Activated T-helper 1 cell treated with anti-CD3 and anti-CD28 coated beads, Interleukin-2, amount 50 U/mL, for 16 hours (primary cell): ENCODE measurements at places on chromosomes 11 and 22.

DNA sequence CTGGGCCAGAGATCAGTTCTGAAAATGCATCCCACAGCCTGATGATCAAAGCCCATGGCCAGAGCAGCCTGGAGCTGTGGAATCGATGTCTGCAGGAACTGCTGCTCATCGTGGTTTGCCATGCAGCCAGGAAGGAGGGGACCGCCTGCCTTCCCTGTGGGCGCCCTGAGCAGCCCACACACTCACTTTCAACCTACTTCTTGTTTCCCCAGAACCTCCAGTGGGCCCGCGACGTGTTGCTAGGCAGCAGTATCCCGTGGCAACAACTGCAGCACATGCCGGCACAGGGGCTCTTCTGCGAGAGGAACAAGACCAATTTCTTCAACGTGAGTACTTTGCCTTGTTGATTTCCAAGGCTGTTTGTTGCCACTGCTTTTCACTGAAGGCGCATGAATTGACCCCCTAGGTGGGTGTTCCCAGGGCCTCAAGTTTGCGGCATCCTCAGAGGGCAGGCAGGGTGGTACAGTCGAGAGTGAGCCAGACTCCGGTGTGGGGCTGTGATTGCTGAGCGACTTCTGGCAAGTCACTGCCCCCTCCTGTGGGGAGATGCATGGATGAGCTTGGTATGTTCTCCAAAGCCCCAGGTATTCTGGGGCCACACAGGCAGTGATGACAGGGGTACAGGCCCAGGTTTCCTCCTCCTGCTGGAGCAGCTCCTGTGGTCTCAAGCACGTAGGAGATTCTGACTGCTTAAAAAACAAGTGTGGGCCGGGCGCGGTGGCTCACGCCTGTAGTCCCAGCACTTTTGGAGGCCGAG lies 47.0 kb upstream of the SUSD2 start:
- no peak for DNase-seq

DNA sequence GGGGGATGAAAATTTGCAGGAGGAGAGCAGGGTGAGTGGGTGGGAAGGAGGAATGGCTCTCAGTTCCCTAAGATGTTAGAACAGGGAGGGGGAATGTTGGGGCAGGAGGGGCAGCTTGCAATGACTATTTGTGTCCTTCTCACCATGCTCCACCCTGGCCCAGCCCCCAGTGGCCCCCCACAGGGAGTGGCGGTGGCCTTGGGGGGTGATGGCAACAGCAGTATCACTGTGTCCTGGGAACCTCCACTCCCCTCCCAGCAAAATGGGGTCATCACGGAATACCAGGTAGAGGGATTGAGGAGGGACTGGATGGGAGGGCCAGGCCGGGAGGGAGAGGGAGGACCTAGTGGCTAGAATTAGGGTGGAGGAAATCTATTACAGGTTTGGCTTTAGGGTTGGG lies 10.2 kb downstream of the ROBO3 start:
- DNase-seq, result no peak

GRCh38 chr11:89016214-89016613 lies 49.6 kb downstream of the GRM5 start:
- DNase-seq, result no peak

DNA sequence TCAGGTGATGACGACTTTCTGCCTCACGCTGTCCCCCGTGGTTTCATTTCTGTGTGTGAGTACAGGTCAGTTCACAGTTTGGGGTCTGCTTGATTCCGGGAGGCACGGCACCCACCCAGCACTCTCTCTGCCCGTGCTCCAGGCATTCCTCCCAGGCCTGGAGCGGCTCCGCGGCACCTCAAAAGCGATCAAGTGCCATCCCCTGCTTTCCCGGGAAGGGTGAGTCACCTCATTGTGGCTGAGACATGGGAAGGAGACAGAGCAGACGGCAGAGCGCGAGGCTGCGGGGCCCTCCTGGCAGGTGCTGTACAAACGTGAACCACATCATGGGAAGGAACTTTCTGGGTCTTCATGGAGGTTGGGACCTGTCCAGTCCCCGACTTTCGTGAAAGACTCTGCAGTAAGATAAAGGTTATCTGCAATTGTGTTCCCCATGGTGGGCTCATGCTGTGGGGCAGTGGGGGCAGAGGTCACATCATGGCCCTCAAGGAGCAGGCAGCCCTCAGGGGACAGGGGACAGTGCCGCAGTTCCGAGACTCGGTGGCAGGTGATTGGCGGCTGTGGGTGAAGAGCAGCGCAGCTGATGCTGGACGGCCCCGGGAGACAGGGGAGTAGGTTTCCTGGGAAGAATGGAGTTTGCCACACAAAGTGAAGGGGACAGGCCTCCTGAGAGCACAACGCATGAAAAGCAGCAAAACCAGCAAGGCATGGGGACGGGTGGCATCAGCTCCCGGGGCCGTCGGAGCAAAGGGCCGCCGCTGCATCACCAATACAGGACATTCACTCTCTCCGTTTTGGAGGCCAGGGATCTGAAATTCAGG lies 65.3 kb downstream of the CELSR1 start:
- no peak for DNase-seq

GRCh38 chr11:26896719-26897118 lies 97.2 kb upstream of the FIBIN start:
- DNase-seq, result no peak

GRCh38 chr11:72864702-72865655 lies 50.8 kb downstream of the ATG16L2 start:
- no peak for DNase-seq
